ENCODE measurements at places on chromosomes 16 and 17.
A peak's percentile ranks its signal among the peaks of the same experiment; 100 is the strongest.

DNA sequence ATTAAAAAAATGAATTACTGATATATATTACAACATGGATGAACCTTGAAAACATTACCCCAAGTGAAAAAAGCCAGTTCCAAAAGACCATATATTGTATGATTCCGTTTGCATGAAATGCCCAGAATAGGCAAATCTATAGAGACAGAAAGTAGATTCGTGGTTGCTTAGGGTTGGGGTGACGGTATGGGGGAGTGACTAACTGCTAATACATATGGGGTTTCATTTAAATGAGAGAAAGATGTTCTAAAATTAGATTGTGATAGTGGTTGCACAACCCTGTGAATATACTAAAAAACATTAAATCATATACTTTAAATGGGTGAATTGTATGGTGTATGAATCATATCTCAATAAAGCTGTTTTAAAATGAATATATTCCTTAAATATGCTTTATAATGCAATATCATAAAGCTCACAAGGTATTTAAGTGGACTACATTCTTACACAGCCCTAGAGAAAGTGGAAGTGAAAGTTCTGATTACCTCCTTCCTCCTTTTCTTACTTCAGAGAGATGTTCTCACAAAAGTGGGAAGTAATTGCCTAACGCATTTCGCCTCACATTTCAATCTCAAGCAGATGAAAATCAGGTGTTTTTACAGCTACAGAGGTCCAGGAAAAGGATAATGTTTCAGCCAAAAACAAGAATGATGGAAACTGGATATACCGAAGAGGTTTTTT, 142.7 kb upstream of the GNAO1 start:
- no peak for DNase-seq
- H3K4me3 ChIP-seq = no peak overlapping the region
- H3K27ac ChIP-seq = no peak overlapping the region
- H3K4me1 ChIP-seq = no peaks in the 10 kb centered on the region

DNA sequence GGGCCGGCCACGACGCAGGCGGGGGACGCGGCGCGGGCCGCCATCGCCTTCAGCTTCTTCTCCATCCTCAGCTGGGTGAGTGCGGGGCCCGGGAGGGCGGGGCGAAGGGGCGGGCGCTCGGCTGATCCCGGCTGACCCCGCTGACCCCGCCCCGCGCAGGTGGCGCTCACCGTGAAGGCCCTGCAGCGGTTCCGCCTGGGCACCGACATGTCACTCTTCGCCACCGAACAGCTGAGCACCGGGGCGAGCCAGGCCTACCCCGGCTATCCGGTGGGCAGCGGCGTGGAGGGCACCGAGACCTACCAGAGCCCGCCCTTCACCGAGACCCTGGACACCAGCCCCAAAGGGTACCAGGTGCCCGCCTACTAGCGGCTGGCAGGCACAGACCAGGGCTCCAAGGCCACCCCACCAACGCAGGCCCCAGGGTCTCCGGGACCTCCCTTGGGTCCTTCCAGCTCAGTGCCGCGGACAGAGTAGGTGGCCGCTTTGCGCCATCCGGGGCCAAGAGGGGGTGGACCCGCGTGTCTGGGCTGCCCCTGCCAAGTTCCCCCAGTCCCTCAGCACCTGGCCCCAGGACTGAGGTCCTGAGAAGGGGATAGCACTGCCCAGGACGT, 3.0 kb downstream of the SYNGR3 start:
- H3K27me3 ChIP-seq = peaks cover 14% of the 10 kb centered on the region
- H3K4me1 ChIP-seq = peaks cover 36% of the 10 kb centered on the region
- H3K27ac ChIP-seq = no peak overlapping the region
- no peak overlapping the region for H3K4me3 ChIP-seq

GRCh38 chr17:78960928-78961327, 18.8 kb downstream of the LGALS3BP start:
- no peak overlapping the region for H3K27ac ChIP-seq
- H3K4me1 ChIP-seq = no peaks in the 10 kb centered on the region
- H3K36me3 ChIP-seq = no peaks in the 10 kb centered on the region
- no peak for DNase-seq
- H3K4me3 ChIP-seq = no peak overlapping the region
- no peaks in the 10 kb centered on the region for H3K27me3 ChIP-seq

GRCh38 chr17:74080656-74081582, 122.6 kb upstream of the RPL38 start:
- H3K4me3 ChIP-seq = no peak overlapping the region
- no peak overlapping the region for H3K27ac ChIP-seq
- no peaks in the 10 kb centered on the region for H3K36me3 ChIP-seq
- no peaks in the 10 kb centered on the region for H3K4me1 ChIP-seq
- no peaks in the 10 kb centered on the region for H3K27me3 ChIP-seq

GRCh38 chr17:74729866-74730265, 7.2 kb upstream of the RAB37 start:
- H3K4me3 ChIP-seq = no peak overlapping the region
- peaks cover 7% of the 10 kb centered on the region for H3K4me1 ChIP-seq
- H3K36me3 ChIP-seq = no peaks in the 10 kb centered on the region

DNA sequence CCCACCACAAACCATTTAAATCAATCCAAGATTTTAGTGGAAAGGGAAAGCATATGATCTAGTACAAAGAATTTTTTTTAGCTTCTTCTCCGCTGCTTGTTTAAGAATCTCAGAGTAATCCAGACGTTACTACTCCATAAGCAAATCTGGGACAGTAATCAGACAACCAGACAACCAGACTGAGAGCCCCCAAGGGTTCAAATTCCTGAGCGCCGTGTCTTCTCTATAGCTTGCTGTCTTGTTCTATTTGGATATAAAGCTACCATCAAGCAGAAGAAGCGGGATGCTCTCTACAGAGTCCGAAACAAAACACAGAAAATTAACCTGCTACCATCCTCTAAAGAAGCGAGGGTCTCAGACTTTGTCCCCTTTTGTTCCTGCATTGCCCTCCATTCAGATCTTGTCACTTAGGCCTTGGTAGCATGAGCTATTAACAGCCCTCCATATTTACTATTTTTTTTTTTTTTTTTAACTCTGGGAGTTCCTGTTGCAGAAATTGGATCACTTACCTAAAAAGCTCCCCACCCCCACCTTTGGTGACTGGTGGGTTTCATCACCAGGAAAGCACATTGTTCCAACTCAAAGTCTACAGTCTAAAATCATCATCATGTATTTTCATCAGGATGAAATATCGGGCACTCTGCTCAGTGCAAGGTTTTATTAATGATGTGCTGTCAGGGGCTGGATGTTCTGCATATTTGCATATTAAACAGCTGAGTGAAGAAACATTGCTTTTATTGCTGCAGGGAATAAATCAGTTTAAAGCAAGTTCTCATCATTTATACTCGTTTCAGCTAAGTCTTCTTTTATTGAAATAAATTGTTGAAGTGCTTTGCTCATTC, 576.7 kb downstream of the WWOX start:
- no peak for DNase-seq
- no peaks in the 10 kb centered on the region for H3K36me3 ChIP-seq
- H3K4me1 ChIP-seq = peaks cover 21% of the 10 kb centered on the region
- H3K27ac ChIP-seq = no peak overlapping the region
- H3K4me3 ChIP-seq = no peak overlapping the region
- no peaks in the 10 kb centered on the region for H3K27me3 ChIP-seq

GRCh38 chr17:9878786-9879525, 26.1 kb downstream of the RCVRN start:
- H3K36me3 ChIP-seq = no peaks in the 10 kb centered on the region
- no peaks in the 10 kb centered on the region for H3K4me1 ChIP-seq

DNA sequence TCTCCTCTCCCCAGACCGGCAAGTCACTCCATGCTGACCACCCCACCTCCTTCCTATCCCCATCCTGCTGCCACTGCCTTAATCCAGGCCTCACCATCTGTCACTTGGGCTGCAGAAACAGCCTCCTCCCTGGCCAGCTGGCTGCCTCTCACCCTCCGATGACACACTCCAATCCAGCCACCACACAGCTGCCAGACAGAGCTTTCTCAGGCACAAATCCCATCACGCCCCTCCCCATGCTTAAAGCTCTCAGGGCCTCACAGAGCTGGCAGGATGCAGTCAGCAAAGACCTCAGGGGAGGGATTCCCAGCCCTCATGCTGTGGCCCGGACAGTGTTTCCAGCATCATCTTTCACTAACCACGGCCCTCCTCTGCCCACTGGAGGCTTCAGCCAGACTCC, 13.7 kb downstream of the CAMKK1 start:
- no peak for DNase-seq
- no peak overlapping the region for H3K27ac ChIP-seq
- no peak overlapping the region for H3K4me3 ChIP-seq
- no peaks in the 10 kb centered on the region for H3K27me3 ChIP-seq
- H3K4me1 ChIP-seq = no peaks in the 10 kb centered on the region

DNA sequence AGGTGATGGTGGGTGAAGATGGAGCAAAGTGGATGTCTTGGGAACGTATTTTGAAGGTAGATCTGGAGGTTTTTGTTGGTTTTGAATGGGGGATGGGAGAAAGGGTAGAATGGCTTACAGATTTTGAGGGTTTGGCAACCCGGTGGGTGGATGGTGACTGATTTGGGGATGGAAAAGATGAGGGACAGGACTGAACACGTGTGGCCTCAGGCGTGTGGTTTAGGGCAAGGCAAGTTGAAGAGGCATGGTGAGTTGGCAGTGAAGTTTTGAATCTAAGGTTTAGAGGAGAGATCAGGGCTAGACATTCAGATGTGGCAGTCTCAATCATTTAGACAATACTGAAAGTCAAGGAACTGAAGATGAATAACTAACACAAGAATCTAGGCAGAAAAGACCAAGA, 5.0 kb upstream of the DCTPP1 start:
- DNase-seq = no peak
- no peaks in the 10 kb centered on the region for H3K27me3 ChIP-seq
- no peak overlapping the region for H3K27ac ChIP-seq
- no peaks in the 10 kb centered on the region for H3K36me3 ChIP-seq

DNA sequence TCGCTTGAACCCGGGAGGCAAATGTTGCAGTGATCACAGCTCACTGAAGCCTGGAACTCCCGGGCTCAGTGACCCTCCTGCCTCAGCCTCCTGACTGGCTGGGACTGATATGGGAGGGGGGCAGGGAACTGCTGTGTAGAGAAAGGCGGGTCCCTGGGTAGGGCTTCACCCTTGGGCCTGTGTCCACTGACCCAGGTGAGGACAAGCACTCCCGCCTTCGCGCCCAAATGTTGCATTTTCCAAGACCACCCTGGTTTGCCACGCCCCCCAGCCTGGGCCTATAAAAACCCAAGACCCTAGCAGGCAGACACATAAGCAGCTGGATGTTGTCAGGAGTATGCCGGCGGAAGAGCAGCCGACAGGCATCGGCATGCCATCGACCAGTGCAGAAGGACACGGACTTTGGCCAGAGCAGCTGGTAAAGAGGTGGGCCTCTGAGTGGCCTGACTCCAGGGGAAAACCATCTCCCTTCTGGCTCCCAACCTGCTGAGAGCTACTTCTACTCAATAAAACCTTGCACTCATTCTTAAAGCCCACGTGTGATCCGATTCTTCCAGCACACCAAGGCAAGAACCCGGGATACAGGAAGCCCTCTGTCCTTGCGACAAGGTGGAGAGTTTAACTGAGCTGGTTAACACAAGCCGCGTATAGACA, 19.1 kb downstream of the SMYD4 start:
- no peak overlapping the region for H3K4me3 ChIP-seq
- H3K27me3 ChIP-seq = no peaks in the 10 kb centered on the region
- no peak overlapping the region for H3K27ac ChIP-seq
- no peaks in the 10 kb centered on the region for H3K4me1 ChIP-seq
- H3K36me3 ChIP-seq = peaks cover 8% of the 10 kb centered on the region
- no peak for DNase-seq

DNA sequence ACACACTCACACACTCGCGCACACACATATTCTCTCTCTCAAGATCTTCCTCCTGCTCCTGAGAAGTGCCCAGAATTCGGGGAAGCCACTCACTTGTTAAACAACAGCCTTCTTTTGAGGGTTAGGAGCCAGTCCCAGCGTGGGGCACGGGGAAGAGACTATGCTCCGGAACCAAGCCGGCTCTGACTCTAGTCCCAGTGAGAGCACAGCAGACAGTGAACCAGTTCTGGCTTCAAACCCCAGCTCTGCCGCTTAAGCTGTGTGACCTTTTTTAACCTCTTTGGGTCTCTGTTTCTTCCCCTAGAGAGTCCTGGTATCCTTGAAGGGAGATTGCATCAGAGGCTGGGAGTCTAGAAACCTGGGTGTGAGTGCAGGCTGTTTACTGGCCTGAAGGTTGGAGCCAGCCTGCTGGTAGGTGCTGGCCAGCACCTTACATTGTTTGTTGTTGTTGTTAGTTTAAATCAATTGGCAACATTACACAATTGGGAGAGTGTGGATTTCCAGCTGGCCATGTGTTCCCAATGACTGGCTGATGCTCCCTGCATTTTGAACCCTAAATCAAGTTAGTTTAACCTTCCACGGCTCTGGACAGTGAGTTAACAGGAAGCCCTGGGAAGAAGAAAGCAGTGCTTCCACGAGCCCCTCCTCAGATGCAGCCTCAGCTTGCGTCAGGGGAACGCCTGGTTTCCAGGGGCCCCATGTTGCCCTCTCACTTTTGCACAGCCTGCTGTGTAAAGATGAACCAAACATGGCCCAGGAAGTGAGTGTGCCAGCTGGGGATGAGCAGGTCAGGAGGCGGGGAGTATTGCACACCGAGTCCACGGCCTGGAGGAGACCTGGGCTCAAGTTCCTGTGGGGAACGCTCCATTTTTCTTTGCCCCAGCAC, 71.5 kb downstream of the GAS7 start:
- peaks cover 3% of the 10 kb centered on the region for H3K4me1 ChIP-seq
- H3K4me3 ChIP-seq = no peak overlapping the region
- H3K36me3 ChIP-seq = no peaks in the 10 kb centered on the region
- H3K27me3 ChIP-seq = no peaks in the 10 kb centered on the region
- DNase-seq = no peak

GRCh38 chr17:66720027-66720426, 114.9 kb upstream of the CACNG5 start:
- no peaks in the 10 kb centered on the region for H3K4me1 ChIP-seq
- no peaks in the 10 kb centered on the region for H3K36me3 ChIP-seq
- H3K27ac ChIP-seq = no peak overlapping the region
- no peak for DNase-seq
- H3K27me3 ChIP-seq = no peaks in the 10 kb centered on the region

DNA sequence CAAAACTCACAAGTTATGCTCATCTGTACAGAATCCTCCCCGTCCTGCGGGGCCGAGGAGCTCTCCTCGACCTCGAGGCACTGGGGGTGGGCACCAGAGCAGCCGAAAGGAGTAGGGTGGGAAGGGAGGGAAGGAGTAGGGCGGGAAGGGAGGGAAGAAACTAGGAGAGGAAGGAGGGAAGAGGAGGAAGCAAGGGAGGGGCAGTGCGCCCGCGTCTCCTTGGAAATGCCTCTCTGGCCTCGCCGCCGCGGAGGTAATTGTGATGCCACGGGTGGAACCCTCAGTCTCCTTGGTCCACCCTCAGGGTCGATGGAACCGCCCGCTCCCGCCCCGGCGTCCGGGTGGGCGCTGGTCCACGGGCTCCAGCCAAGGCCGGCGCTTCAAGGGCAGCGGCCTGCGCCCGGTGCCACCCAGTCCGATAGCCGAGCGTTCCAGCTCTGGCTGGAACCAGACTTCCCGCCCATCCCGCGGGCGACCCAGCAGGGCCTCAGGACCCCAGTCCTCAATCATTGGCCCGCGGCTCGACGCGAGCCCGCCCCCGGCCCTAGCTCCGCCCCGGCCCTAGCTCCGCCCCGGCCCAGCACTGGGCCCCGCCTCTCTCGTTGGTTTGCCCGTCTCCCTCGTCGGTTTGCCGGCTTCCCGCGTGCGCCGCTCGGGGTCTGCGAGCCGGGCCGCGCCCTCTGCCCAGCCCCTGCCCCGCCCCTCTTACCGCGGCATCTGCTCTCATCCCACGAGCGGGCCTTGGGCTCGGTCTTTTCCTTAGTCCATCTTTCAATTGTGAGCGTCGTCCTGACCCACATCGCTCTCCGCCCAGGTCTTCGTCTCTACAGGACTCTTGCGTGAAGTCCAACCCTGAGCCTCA, 596 bp downstream of the PROCA1 start:
- H3K27ac ChIP-seq = peak overlapping the region; percentile 73
- peaks cover 13% of the 10 kb centered on the region for H3K36me3 ChIP-seq
- DNase-seq = peak; percentile 76
